ENCODE measurements at places on chromosomes 7 and 10.

GRCh38 chr7:78407031-78407430, 608.5 kb downstream of the PHTF2 start:
- no peak for DNase-seq

- no peak for DNase-seq
Measured at GRCh38 chr7:80259-81067, 111.9 kb upstream of the FAM20C start.

DNA sequence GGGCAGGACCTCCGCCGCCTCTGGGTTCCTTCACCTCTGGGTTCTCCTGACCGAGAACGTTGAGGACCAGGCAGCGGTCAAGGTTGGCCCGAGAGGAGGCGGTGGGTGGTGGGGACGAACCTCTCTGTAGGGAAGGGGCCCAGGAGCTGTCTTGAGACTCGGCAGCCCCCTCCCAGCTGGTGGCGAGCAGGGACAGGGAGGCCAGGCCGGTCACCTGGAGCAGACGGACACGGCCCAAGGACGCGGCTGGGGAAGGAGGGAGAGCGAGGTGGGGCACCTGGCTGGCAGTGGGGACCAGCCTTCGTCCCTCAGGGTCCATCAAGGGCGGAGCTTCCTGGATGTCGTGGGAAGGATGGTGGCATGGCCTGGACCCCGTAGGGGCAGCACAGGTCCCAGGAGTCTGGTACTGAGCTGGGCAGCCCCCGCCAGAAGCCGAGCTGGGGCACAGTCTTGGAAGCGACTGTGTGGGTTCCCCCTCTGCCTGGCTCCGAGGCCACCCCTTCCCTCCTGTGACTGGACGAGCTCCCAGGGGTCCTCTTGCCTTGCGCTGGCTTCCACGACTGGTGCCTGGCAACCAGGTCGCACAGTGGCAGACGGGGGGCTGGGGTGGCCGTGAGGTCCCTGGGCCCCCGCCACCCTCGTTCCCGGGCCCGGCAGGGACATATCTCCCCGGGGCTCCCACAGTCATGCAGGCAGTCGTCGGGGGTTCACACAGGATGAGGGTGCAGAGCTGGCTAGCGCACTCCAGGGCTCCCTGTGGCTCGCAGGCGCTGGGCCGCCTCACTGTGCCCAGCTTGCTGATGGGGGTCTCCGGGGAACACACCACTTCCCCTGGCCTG, 89.9 kb downstream of the DNAJB6 start:
- DNase-seq, result no peak

DNA sequence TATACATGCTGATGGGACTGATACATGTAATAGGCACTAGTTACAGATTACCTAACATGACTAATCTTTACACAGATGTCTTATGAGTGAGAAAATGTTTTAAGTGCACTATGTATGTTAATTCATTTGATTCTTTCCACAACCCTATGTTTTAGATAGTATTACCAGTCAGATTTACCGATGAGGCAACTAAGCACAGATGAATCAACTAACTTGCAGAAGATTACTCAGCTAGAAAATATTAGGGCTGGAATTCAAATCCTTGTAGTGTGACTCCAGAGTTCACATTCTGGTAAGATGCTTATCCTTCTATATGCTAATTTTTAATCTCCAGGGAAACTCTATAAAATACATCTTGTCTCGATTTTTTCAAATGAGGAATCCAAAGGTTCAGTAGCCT, 964.9 kb downstream of the REEP3 start:
- DNase-seq, result no peak

GRCh38 chr10:132539431-132539839, 1.8 kb downstream of the INPP5A start:
- DNase-seq, result no peak

All from activated CD4-positive, alpha-beta T cell treated with anti-CD3 and anti-CD28 coated beads for 1 hour (primary cell).